ENCODE measurements at places on chromosomes 1 and 21.

DNA sequence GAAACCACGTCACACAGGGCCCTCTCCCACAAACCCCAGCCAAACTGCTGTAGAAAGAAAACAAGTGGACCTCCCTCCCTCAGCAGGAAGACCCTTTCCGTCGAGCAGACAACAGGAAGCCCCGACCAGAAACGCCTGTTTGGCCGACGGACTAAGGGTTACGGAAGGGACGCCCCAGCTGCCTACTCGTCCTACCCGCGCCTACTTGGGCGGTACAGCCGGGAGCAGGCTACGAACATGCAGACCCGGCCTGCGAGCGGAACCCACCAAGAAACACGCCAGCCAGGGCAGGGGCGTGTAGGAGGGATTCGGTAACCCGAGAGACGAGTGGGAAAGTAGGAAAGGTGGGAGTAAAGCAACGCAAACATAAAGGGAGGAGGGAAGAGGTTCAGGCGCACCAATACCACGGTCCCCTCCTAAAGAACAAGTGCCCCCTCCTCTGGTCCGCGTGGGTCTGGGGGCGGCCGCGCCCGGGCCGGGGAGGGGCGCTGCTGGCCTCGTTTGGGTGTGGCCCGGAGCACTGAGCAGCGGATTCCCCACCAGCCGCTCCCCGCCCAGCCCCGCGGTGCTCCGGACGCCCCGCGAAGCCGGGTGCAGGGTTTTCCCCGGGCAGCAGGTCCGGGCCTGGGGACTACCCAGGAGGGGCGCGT is 450 bp downstream of the S100A10 start:
- no peak for DNase-seq

GRCh38 chr1:55695552-55695951 is 480.4 kb upstream of the USP24 start:
- DNase-seq, result no peak

- no peak for DNase-seq
Observed at GRCh38 chr1:243345205-243345604, 89.4 kb downstream of the SDCCAG8 start.

- DNase-seq, result no peak
Observed at GRCh38 chr21:41712201-41712600, 54.7 kb downstream of the RIPK4 start.

DNA sequence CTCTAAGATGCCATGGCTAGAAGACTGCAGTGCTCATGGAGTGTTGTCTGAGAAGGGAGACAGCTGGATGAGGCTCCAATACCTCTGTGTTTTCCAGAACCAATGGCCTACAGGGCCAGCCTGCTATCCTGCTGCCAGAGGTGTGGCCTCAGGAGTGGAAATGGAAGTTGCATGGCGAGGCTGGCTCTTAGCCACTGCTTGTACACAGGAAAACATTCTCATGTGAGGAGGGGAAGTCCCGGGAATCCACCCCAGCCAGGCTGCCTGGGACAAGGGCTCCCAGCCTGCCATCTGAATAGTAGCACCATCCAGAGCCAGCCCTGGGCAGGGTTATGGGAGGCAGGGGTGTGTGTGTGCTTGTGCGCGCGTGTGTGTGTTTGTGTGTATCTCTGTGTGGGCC is 56.5 kb downstream of the SDC3 start:
- DNase-seq, result no peak

DNA sequence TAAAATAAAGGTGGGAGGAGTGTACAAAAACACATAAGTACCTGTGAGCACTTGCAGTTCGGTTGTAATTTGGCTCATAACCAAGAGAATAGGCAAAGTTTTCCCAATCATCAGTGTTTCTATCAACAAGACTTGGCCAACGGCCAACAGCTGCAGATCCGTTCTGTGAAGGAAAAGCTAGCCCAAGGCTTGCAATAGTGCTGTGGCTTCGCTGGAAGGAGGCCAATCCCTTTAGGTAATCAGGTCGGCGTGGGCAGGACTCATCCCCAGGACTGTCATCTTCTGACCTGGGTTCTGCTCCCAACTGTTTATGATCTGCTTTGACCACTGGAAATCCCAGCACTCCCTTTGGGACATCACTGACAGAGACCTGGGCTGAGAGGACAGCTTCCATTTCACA is 107.8 kb downstream of the LYST start:
- no peak for DNase-seq

DNA sequence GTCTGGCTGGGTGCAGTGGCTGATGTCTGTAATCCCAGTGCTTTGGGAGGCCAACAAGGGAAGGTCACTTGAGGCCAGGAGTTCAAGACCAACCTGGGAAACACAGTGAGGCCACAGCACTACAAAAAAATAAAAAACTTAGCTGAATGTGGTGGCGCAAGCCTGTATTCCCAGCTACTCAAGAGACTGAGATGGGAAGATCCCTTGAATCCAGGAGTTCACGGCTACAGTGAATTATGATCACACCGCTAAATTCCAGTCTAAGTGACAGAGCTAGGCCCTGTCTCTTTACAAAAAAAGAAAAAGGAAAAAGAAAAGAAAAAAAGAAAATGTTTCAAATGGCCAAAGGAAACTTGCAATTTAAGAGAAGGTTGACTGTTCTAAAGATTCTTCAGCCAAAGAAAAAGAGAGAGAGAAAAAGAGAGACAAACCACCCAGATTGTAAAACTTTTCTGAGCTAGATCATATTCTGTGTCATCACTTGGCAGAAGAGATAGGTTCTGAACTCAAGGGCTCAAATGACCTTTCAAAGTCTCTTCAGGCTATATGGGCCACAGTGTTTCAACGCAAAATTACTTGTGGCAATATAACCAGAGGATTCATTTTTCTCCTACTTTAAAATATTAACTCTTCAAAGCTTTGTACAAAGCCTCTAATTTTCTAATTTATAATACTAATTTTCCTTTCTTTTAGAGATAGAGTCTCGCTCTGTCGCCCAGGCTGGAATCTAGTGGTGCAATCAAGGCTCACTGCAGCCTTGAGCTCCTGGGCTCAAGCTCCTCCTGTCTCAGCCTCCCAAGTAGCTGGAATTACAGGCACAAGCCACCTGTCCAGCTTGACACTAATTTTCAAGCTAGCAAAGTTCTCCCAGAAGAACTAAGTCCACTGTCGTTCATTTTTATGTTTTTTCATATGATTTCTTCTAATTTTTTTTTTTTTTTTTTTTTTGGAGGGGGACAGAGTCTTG is 20.5 kb downstream of the ARID4B start:
- DNase-seq, result no peak

GRCh38 chr1:241413974-241414373 is 57.0 kb upstream of the RGS7 start:
- DNase-seq, result no peak

DNA sequence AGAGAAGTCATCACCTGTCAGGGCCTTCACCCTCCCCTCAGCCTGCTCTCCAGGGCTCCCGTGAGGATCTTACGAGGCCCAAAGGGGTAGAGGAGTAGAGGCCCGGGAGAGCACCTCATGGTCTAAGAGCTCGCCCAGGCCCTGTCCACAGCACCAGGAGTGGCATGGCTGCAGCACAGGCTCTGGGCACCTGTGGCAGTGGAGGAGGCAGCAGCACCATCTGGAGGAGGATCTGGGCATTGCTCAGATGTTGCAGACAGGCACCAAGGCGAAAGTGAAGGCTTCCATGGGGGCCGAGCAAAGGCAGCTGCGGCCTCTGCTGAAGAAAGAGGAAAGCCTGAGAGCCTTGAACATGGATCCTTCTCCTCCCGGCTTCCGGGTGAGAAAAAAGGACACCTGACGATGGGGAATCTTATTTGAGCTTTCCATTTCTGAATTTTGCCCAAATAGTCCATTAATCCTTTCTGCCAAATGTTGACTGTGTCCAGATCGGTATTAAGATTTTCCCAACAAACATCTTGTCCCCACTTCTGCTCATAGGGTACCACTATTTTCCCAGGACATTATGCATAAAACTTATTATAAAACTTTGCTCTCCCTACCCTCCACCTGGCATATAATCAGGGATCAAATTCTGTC is 604.7 kb downstream of the PTPRC start:
- DNase-seq, result no peak

GRCh38 chr1:41670217-41670957 is 185.9 kb upstream of the EDN2 start:
- DNase-seq, result no peak

DNA sequence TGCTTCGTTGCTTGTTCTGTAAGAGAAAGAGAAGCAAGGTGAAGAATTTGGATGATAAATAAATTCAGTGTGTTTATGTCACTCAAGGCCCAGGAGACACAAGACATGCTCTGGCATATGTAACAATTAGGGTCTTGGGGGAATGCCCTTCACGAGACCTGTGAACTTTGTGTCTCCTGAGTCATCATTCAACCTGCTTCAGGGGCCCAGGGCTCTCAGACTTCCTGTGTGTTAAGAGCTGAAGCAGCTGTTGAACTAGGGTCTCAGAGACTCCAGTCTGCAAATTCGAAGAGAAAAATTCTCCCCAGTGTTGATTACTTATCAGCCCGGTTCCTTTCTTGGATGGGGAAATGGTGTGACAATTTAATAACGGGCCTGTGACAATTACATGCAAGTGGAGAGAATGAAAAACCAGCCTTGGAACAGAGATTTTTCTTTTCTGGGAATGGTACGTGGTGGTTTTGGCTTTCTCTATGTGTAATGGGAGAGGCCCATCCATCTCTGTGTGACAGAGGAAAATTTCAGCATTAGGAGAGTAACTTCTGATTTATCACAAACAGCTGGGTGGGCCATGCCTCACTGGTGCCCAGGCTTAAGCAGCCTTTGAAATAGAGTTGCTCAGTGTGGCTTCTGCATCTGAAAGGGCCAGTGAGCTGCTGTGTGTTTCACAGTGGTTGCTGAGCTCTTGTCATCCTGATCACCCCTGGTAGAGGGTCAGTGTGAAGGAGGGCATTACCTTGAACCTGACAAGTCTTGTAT is 22.4 kb downstream of the HUNK start:
- no peak for DNase-seq

GRCh38 chr1:145826030-145826429 is 2.0 kb downstream of the POLR3C start:
- DNase-seq, result no peak

GRCh38 chr1:167135281-167135840 is 41.5 kb downstream of the STYXL2 start:
- DNase-seq, result no peak

- no peak for DNase-seq
Observed at GRCh38 chr1:72434070-72434469, 151.7 kb upstream of the NEGR1 start.

DNA sequence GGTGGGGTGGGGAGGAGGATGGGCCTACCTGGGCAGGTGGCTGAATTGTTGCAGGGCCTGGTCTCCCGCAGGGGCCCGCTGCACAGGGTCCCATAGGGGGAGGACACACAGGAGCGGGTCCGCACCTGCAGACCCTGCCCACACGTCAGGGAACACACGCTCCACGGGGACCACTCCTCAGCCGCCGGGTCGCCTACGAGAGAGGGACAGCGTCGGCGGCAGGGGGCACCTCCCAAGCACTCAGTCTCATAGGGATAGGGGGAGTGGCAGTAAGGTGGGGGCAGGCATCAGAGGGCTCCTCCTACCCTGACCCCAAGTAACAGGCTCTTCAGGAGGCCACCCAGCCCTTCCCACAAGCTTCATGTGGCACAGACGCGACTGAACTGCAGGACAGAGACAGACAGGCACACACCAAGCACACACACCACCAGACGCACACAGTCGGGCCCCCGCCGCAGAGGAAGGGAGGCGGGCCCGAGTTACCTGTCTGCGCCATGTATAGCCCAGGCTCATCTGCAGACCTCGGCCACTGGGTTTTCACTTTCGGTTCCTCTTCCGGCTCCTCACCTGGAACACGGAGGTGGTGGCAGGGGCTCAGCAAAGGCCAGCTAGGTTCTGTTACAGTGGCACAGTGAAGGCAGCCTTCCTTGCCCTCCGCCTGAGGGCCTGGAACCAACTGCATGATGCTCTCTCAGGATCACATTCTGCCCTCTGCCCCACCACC is 19.8 kb downstream of the ADGRB2 start:
- no peak for DNase-seq

GRCh38 chr21:18518054-18518481 is 114.5 kb upstream of the TMPRSS15 start:
- DNase-seq, result no peak

- no peak for DNase-seq
Observed at GRCh38 chr1:60746278-60746791, 336.0 kb upstream of the NFIA start.

DNA sequence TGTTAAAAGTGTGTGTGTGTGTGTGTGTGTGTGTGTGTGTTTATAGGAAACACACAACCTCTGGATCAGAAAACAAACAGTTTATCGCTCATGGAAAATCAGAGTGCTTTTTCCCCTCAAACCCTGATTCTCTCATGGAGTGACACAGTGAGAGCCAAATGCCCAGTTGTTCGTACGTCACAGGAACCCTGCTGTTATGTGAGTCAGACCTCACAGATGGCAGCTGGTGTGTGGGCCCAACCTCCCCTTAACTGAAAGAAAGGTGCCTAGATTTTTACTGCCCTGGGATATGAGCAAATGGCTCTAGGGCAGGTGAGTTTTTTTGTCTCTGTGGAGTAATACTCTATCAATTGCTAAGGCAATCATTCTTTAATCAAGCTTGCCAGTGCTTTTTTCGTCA is 1788.1 kb downstream of the BRINP3 start:
- DNase-seq, result no peak

DNA sequence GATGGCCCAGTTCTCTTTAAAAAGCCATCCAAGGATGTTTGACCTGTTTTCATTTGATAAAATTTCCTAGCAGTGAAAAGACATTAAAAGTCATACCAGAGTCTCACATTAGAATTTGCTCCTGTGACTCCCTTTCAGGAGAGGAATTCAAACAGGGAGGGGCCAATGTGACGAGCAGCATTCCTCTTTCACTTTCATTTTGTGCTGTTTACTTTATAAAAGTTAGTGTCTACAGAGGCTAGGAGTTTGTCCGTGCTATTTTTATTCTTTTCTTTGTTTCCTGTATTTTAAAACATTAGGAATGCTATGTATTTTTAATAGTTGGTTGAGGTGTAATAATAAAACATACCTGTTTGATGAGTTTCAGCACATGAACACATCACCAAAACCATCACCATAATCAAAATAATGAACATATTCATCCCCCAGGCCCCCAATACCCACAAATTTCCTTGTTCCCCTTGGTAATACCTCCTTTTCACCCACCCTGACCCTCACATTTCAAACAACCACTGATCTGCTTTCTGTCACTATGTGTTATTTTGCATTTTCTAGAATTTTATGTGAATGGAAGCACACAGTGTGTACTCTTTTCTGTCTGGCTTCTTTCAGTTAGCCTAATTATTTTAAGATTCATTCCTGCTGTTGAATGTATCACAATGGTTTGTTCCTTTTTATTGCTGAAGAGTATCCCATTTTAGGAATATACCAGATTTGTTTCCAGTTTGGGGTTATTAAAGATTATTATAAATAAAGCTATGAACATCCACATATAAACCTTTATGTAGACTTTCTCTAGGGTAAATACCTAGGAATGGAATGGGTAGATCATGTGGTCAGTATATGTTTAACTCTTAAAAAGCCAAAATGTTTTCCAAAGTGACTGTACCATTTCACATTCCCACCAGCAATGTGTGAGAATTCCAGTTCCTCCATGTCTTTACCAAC is 129.5 kb downstream of the TENT5C start:
- no peak for DNase-seq
